ENCODE measurements at places on chromosomes 4 and X.

- no peak for DNase-seq
Observed at GRCh38 chr4:107666134-107666533, 53.9 kb downstream of the PAPSS1 start.

DNA sequence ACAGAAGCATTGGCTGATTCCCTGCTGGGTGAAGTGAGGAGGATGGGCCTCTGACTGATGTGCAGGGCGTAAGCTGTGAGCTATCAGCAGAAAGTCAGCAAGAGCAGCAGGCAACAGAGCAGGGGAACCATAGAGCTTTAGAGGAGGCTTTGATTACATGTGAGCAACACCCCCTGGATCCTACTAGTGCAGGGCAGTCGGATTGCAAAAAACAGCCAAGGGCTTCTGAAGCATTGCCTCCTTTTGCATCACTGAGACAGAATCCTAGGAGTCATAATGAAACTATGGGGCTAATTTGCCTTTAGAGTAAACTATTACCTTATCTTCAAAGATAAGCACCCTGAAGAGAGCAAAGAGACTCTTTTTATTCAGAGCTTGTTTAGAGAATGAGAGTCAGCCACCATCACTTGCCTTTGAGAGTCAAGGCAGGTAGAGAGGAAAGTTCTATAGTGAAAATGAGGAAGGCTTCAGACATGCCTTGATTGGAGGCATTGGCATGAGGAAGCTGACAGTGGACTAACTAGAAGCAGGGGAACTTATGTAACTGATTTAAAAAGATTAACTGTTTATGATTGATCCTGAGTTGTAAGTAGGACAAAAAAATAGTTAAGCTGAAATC lies 420.3 kb downstream of the PDHA2 start:
- no peak for DNase-seq

GRCh38 chr4:95304898-95305297 lies 243.9 kb downstream of the UNC5C start:
- DNase-seq = no peak

DNA sequence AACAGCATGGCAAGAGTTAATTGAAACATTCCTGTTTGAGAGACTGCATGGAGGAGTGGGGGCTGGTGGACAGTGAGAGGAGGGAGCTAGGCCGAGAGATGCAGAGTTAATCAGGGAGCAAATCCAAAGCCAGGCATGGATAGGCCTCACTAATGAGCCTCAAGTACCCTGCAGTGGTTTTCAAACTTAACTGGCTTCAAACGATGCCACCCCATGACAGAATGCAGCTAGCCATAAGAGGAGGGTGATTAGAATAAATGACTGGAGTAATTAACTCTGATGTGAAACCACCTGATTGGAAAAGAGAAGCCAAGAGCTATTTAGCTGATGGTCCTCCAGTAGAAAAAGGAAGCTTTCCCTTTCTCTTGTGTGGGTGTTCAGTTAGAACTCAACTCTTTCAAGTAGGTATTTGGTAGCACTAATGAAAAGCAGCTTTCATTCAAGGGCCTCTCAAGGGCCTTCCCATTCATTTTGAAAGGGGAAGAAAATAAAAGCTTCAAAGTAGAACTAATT lies 215.4 kb upstream of the MAB21L2 start:
- no peak for DNase-seq

DNA sequence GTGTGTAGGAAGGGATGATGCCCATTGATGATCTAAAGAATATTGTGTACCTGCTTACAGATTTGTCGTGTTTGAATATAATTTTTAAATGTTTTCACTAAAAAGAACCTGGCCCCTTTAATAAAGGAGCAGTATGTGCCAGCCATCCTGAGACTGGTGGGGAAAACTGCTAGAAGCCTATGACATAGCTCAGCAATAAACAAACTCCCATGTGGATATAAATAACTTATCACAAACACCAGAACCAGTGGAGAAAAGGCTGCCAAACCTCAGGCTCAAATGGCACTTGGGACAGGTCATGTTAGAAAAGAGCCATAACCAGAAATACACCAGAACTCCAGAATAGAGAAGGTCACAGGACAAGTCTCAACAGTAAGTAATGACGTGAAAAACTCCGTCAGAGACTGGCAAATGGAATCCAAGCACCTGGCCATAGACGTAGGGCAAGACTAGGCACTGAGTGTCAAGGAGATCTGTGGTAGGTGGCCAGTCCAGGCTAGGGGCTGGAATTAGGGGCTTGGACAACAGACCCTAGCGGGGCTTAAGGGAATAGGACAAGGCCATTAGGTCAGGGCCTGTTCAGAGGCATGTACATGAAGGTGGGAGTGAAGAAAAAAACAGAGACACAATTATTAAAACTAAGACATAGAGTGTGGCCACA lies 11.7 kb upstream of the QRFPR start:
- DNase-seq = no peak

- no peak for DNase-seq
Observed at GRCh38 chr4:105461621-105462382, 12.1 kb downstream of the PPA2 start.

DNA sequence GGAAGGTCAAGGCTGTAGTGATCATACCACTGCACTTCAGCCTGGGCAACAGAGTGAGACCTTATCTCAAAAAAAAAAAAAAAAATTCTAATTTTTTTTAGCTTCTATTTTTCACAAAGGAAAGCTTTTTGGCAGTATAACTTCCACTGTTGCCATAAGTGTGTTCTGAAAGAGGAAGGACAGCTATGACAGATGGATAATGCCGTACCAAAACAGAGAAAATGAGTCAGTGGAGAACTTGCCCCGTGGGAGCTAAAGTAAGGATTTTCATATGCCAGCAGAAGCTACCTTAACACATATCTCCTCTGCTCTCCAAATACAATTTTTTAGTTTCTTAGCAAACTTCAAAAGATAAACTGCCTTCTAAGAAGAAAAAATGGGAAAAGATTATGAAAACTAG lies 43.7 kb downstream of the RPS3A start:
- DNase-seq = no peak

DNA sequence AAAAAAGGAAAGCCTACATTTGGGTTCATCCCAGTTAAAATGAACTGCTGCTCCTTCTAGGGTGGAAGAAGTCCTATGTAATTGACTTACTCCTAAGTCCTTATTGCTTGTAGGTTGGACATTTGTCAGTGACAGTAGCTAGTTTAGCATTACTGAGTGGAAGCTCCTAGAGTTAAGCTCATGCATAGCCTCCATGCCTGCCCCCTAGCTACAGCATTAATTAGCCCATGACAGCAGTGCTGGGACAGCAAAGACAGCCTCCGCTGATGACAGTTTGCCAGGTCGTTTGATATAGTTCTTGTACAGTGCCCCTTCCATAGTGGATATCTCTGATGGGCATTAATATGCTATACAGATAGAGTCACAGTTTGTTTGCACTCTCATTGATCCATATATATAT lies 18.7 kb upstream of the GALNTL6 start:
- no peak for DNase-seq

- no peak for DNase-seq
Observed at GRCh38 chr4:143326735-143327134, 9.9 kb upstream of the GAB1 start.

DNA sequence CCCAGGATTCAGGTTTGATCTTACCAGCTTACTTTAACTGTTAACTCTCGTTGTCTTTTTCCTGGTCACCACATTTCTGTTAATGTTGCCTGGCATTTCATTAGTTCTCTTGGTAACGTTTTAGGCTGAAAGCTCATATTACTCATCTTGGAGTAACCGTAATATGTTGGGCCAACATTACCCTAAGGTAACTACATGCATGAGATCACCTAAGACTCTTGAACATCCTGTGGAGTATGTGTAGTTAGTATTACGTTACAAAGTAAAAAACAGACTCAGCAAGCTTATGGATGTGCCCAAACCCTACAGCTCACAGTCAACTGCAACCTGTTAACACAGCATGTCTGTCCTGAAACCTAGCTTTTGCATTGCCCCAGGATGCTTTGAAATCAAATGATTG lies 203.3 kb upstream of the HS3ST1 start:
- no peak for DNase-seq

GRCh38 chrX:15985937-15986336 lies 131.3 kb upstream of the AP1S2 start:
- DNase-seq = no peak

DNA sequence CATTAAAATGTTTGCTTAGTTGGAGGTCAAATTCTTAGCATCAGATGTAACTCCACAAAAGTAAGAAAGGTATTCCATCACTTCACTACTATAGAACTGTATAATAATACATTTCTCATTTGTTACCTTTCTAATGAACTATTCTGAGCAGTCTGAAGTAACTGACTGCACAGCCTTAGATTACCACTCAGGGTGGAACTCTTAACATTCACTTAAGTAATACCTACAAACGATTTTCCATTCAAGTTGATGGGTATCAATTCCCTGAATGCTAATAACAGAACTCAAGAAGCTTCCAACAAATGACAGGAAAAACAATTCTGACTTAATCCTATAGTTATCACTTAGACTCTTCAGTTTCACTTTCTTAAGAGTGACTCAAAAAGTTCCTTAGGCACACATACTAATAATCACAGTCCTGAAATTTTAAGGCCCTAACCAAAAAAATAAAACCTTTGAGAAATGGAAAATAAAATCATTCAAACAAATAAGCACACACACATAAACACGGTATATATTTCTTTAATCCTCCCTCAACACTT lies 20.9 kb downstream of the HNRNPD start:
- DNase-seq = no peak

DNA sequence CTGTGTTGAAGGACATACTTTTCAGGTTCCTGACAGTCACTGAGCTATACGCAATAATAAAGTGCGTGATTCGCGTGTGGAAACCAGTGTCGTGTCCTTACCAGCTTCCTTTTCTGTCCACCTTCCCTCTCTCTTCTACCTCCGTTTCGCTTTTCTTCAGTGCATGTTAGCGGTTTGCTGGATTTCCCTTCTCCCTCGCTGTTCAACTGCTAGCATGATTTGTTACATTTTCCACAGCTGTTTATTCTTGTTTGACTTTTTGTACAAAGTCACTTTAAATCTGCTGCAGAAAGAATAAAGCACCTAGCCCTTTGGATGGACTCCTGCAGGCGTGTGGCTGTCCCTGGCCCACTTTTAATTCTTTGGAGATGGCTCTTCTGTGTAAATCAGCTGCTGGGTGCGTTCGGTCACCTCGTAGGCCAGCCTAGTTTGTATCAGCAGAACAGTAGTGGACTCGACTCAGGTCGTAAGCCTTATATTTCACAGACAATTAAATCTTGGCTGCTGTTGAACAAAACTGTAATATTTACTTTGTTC lies 8.9 kb upstream of the HAND2 start:
- no peak for DNase-seq
